ENCODE measurements at places on chromosomes 5 and 9. TPM values are rescaled to one million over a fixed set of nuclear protein-coding genes. Genes with fewer than 3 reads are reported as not detected.

DNA sequence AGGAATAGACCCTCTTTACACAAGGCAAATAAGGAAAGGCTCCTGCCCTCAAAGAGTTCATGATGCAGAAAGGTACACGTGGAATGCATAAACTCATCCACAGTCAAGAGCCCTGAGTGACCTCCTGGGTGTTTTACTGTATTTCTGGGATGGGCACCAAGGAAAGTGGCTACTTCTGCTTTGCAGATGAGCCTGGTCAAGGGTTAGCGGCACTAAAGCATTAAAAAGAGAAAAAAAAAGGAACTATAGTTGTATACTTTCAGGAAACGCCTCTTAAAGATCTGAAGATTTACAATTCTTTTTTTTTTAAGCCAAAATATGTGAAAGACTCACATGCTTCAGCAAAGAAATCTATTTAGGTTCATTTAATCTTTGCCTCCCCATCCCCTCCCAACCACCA lies 366.2 kb upstream of the PDE4D start:
- no peak for DNase-seq
- no peaks in the 10 kb centered on the region for H3K36me3 ChIP-seq
- no peak overlapping the region for H3K27ac ChIP-seq

DNA sequence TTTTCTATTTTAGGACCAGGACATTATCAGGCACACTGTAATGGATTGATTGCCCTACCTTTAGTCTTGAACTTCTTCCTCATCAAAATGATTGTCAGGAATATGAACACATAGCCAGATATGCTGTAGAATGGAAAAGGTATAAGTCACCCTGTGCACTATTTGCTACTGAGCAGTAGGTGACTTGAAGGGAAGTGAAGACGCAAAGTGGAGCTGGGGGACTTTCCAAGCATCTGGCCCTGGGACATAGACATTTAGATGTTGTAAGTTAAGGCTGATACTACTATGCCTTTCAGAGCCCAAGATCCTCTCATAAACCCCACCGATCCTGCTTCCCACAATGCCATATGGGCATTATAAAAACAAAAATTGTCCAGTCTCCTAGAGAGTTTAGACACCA lies 174.5 kb downstream of the DOCK8 start:
- no peak for DNase-seq
- H3K36me3 ChIP-seq, result no peaks in the 10 kb centered on the region
- no peak overlapping the region for H3K27ac ChIP-seq
- no peaks in the 10 kb centered on the region for H3K27me3 ChIP-seq

GRCh38 chr9:136943291-136944211 lies 987 bp downstream of the FBXW5 start:
- peak; percentile 51 for DNase-seq
- peaks cover 7% of the 10 kb centered on the region for H3K36me3 ChIP-seq

The SLC6A18 gene
- total RNA-seq, result not detected

The TMEM203 gene
- 43.3 TPM for total RNA-seq

DNA sequence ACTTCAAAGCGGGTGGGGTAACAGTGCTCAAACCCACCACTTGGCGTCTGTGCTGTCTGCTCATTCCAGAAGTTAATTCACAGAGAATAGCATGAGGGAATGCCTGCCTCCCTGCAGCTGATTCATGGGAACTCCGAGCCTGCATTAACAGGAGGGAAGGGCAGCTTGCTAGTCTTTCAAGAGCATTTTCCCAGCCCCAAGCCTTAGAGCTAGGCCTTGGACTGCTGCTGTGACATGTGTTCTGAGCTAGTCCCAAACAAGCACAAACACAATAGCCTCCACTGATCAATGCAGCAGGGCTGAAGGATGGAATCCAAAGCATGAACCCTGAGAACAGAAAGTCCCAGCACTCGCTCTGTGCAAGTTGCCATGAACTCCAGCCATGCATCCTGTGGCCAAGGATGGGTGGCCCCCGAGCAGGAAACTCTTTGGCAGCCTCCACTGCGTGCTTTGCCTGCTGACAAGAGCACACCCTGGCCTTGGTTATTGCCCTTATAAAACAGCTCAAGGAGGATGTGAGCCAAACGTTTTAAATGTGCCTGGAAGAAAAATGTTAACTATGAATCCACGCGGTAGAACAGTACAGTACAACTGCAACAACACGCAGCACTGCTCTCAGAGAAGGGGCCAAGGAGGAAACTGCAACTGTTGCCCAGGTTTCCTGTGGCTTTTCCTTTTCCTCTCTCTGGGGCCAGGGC lies 653.1 kb upstream of the KLF4 start:
- no peaks in the 10 kb centered on the region for H3K27me3 ChIP-seq
- DNase-seq, result no peak
- H3K4me1 ChIP-seq, result no peaks in the 10 kb centered on the region
- no peak overlapping the region for H3K27ac ChIP-seq
- H3K36me3 ChIP-seq, result no peaks in the 10 kb centered on the region
- H3K4me3 ChIP-seq, result no peak overlapping the region

The FOXD4L4 gene
- total RNA-seq, result 0.53 TPM

- no peak for DNase-seq
- no peaks in the 10 kb centered on the region for H3K27me3 ChIP-seq
- H3K36me3 ChIP-seq, result no peaks in the 10 kb centered on the region
Measured at GRCh38 chr5:74286734-74287695, 353.5 kb downstream of the ENC1 start.

- peaks cover 13% of the 10 kb centered on the region for H3K36me3 ChIP-seq
- H3K27ac ChIP-seq, result no peak overlapping the region
- H3K4me1 ChIP-seq, result no peaks in the 10 kb centered on the region
- peak; percentile 41 for DNase-seq
Measured at GRCh38 chr5:36982146-36982545, 105.6 kb downstream of the NIPBL start.

The PCDHB6 gene
- total RNA-seq, result not detected

DNA sequence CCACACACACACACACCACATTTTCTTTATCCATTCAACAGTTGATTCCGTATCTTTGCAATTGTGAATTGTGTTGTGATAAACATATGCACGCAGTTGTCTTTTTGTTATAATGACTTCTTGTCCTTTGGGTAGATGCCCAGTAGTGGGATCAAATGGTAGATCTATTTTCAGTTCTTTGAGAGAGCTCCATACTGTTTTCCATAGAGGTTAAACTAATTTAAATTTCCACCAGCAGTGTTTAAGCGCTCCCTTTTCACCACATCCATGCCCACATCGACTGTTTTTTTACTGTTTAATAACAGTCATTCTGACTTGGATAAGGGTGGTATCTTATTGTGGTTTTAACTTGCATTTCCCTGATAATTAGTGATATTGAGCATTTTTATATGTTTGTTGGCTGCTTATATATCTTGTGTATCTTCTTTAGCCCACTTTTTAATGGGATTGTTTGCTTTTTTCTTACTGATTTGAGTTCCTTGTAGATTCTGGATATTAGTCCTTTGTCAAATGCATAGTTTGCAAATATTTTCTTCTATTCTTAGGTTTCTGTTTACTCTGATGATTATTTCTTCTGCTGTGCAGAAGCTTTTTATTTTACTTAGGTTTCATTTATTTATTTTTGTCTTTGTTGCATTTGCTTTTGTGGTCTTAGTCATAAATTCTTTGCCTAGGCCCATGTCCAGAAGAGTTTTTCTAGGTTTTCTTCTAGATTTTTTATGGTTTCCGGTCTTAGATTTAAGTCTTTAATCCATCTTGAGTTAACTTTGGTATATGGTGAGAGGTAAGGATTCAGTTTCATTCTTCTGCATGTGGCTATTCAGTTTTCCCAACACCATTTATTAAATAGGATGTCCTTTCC lies 82.4 kb downstream of the SH3RF2 start:
- H3K36me3 ChIP-seq, result 0 out of 2 replicates have a peak, but pooled peaks cover 9% of the 10 kb centered on the region
- DNase-seq, result no peak
- no peaks in the 10 kb centered on the region for H3K4me1 ChIP-seq
- H3K4me3 ChIP-seq, result no peak overlapping the region
- H3K27me3 ChIP-seq, result no peaks in the 10 kb centered on the region
- no peak overlapping the region for H3K27ac ChIP-seq
